Activated CD4-positive, alpha-beta T cell treated with anti-CD3 and anti-CD28 coated beads for 36 hours (primary cell): ENCODE measurements at places on chromosomes 1 and 21.

DNA sequence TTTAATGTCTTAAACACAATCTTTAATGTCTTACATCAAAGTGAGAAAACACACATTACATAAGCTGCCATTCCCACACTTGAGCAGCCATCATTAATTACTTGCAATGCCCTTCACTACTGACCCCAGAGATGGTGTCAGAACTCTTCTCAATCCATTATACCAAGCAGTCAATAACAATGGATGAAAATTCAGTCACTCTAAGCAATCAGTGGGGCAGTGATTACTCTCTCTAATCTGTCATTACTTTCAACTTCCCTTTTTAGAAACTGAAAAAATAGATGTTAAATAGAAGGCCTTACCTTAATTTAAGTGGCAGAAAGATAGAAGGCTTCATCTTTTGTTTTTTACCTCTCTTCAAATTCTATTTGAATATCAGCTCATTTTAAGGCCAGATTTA, 9.7 kb upstream of the FRRS1 start:
- DNase-seq: no peak

DNA sequence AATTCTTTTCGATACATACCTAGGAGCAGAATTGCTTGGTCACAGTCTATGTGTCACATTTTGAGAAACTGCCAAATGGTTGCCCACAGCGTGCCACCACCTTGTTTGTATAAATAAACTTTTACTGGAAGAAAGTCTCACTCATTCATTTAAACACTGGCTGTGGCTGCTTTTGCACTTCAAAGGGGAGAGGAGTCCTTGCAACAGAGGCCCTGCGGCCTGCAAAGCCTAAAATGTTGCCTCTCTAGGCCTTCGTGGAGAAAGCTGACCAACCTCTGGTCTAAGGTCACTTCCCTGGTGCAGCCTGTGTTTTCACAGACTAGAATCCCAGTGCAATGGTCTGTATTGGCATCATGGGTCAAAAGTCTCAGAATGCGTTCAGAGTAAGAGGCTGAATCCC, 8.3 kb downstream of the RIPK4 start:
- DNase-seq: no peak

DNA sequence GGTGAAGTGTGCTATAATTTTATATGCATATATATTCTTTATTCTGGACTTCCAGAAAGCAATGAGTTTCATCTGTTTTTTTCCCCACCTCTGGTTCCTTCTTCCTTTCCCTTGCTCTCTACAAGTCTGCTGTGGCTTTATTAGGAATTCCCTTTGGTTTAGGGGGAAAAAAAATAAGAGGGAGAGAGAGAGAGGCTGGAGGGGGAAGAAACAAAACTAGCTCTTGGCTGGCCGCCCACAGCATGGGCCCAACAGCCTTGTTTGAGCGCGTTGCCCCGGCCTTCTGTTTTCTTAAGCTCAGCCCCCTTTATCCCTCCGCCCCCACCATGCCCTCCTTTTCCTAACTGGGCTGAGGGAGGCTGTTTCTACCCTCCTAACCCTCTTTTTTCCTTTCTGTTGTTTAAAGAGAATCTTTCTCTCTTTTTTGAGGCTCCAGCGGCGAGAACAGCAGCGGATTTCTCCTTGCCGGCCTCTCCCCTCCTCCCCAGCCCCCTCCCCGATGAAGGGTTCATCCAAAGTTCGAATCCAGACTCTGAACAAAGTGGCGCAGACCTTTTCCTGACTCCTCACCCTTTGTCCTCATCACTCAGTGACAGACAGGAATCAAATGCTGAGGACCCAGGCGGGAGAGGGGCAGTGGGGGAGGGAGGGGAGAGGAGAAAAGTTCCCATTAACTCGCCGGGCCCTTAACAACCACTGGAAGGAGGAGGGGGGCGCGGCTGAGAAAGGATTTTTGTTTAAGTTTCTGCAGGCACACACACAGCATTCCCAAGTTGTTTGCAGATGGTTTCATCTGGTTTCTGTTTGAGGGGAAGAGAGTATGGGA, 29.7 kb downstream of the PBX1 start:
- no peak for DNase-seq

- peak; percentile 89 for DNase-seq
Observed at GRCh38 chr1:27102707-27103468, 52.0 kb downstream of the SLC9A1 start.

- DNase-seq: no peak
Observed at GRCh38 chr1:227777646-227778045, 37.8 kb upstream of the PRSS38 start.

DNA sequence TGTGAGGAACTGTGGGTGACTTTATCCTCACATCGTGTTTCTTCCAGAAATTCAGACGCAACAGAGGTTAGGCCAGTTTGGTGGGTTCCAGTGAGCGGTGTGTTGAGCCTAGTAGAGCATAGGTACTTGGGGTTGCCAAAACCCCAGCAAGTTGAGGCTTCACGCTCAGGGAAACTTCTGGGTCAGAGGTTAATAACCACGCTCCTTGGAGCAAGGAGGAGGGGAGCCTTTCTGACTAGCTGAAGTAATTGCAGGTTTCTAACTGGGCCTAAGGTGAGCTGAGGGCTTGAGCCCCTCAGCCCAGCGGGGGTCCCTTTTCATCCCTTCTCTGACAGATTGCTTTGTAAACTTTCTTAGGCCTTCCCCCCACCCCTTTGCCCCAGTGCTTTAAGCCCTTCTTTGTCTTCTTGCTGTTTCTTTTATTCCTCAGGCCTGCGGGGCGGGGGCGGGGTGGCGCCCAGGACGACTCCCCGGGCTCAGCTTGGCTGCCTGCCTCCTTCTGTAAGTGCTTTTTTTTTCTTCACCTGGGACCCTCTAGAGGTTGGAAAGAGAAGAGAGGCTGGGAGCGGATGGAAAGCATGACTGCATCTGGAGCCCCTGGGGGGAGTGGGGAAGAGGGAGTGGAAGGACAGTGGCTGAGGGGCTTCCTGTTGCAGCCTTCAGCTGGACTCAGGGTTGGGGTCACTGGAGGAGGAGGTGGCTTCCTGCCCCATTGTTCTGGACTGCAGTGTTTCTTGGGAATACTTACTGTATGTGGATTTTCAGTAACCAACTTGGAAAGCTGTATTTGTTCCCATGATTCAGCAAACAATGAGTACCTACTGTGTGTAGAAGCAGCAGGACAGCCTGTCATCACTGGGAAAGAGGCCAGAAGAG, 1.3 kb upstream of the ZNF436 start:
- no peak for DNase-seq

DNA sequence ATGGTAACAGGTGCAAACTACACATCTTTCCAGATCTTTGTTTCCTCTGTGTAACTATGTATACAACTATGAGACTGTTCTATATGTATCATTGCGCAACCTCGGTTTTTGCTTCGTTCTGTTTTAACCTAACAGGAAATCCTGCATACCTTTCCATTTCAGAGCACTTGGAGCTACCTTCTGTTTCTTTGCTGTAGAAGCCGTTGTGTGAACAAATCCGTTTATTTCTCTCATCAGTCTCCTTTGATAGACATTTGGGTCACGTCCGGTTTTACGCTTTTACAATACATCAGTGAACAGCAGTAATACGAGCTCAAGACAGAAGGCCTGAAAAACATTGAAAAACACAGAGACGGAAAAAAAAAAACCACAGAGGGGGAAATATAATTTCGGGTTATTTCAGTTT, 10.5 kb downstream of the ATP5IF1 start:
- peak; percentile 55 for DNase-seq

DNA sequence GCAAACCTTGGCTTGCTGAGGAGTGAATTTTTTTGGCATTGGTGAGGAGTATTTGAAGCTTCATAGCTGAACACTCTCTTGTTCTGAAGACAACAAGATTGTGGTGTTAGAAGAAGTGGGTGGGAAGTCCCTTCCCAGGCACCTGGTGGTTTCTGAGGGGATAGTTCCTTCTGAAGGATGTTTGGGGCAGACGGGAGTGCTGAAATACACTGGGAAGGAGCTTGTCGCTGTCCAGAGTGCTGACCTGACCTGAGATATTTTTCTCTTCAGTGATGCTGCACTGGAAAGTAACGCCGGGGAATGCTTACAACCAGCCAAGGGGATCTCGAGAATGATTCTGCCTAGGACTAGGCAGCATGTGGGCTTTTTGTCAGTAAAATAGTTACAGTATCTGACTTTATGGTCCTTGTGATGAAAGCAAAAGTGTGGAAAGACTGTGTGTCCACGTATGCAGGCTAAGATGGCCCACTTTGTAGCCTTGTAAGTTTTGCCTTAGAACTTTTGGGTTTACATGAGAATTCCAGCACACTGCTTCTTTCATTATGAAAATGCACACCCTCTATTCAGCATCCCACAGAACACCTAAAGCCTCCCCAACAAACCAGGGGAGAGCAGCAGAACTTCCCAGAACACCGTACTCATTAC, 33.1 kb upstream of the NFASC start:
- DNase-seq: peak; percentile 56

DNA sequence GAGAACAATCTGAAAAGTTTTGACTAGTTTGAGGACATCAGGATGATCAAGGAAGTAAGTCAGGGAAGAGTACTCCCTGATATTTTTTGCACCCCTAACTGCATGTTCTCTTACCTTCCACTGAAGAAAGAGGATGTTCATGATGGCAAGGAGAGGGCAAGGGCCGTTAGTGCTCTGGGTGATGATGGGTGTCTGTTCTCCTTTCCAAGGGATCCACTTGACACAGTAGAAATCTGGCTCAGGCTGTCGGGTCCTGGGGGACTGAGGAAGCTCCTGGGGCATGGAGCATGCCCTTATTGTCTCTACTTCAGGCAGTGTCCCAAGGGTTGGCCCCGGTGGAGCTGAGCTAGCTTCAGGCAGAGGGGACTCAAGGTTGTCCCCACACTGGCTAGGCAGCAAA, 4.7 kb downstream of the MINDY1 start:
- DNase-seq: no peak

DNA sequence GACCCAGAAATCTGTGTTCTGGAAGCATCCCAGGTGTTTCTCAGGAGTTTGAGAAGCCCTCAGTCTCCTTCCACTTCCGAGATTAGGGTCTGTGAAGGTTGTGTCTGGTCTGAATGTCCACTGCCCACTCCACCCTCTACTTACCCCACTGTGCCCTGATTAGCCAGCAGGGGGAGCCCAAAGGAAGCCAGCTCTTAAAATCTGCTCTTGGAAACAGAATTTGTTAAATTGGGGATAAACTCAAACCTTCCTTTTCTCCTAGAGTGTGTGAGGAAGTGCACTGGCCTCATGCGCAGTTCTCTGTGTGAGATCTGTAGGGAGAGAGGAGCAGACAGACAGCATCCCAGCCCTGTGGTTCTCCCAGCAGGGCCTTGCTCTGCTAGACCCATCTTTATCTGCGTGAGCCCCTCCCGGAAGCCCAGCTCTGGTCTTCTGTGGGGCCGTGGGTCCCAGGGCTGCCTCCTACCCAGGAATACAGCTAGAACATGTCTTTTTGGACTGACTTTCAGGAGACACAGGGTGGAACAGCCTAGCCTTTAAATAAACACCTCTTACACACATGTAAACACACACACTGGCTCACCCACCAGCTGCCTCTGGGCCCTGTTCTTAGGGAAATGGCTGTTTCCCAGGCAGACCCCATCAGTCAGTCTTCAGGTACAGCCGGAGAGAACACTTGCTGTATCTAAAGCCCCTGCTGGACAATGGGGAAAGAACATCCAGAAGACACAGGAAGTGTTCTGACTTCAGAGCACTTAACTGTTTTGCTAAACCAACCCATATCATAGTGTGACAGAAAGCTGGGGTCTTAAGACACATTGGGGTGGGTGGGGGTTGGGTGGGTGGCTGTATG, 52.2 kb downstream of the SMYD2 start:
- peak; percentile 72 for DNase-seq

DNA sequence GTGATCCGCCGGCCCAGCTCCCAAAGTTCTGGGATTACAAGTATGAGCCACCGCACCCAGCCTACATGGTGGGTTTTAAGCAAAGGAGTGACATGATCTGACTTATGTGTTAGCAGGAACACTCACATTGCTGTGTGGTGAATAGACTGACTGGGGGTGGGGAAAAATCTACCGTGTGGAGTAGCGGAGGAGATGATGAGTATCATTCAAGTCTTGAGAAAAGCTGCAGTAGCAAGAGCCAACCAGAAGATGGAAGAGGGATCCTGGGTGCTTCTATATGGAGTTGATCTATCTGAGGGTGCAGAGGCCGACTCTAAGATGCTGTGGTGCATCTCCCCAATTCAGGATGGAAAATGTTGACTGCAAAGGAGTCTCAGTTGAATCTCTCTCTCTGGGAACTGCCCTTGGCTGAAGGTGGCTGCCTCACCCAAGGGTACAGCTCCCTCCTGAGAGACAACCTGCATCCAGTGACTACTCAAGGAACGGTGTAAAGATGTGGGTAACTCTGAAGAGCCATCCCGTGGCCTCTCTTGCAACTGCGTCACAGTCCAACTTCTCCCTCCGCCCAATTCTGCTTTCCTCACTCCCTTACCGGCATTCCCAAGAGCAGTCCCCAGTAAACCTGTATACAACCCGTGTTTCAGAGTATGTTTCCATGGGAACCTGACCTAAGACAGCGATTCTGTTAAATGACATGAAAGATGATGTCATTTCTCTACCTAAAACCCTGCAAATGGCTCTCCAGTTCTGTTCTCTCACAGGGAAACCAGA, 7.4 kb upstream of the B3GALNT2 start:
- no peak for DNase-seq

GRCh38 chr1:206787891-206788290, 15.6 kb upstream of the IL10 start:
- DNase-seq: no peak

GRCh38 chr1:78468521-78468920, 22.3 kb upstream of the PTGFR start:
- DNase-seq: no peak

- DNase-seq: no peak
Observed at GRCh38 chr1:168054117-168054516, 82.6 kb downstream of the GPR161 start.
